ENCODE measurements at places on chromosomes 16 and 17.
A peak's percentile ranks its signal among the peaks of the same experiment; 100 is the strongest.

GRCh38 chr17:42681976-42682721, at the start of gene CNTNAP1:
CNTNAP1 (plus strand) TSS chr17:42682531; CDS start chr17:42682830, 299 bp downstream.
- DNase-seq: no peak

DNA sequence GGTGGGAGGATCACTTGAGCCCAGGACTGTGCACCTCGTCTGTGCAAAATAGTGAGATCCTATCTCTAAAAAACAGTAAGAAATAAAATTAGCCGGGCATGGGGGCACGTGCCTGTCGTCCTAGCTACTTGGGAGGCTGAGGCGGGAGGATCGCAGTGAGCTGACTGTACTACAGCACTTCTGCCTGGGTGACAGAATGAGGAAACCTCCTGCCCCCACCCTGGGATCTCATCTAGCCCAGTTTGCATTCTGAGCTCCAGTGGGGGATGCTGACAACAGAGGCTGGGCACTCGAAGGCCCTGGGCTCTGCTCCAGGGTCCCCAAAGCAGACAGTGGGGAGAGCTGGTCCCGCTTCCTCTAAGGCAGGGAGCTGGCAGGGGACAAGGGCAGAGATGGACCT, 7.1 kb downstream of the NAGPA start:
- DNase-seq: no peak

DNA sequence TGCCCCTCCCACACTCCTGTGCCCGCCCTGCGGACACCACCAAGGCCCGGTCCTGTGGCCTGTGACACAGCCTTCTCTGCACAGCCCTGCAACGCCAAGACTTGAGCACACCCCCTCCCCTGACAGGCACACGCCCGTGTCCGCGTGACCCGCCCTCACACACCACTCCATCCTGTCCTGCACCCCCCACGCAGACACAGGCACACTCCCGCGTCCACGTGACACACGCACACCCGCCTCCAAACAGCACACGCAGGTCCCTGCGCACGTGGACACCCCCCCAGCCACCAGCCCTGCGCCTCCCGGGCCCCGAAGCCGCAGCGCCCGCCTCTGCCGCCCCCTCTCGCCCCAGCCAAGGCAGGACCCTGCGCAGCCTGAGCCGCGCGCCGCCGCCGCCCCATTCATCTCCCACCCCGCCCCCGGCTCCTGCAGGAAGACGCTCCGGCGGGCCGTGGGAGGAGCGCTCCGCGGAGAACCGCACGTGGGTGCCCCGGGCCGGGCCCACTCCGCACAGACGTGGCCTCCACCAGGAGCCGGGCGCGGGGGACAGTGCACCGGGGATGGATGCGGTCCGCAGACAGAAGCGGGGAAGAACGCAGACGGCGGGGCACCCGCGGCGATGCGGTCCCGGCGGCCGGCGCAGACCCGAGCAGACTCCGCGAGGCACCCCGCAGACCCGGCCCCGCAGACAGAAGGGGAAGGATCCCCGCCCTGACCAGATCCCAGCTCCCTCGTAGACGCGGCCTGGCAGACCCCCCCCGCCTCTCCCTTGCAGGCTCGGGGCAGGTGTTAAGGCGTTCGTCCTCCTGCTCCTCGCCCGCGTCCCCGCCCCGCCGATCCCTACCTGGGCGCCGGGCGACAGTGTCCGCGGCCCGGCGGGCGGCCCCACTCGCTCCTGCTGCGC, 506 bp downstream of the CAMKK1 start:
- peak; percentile 85 for DNase-seq

DNA sequence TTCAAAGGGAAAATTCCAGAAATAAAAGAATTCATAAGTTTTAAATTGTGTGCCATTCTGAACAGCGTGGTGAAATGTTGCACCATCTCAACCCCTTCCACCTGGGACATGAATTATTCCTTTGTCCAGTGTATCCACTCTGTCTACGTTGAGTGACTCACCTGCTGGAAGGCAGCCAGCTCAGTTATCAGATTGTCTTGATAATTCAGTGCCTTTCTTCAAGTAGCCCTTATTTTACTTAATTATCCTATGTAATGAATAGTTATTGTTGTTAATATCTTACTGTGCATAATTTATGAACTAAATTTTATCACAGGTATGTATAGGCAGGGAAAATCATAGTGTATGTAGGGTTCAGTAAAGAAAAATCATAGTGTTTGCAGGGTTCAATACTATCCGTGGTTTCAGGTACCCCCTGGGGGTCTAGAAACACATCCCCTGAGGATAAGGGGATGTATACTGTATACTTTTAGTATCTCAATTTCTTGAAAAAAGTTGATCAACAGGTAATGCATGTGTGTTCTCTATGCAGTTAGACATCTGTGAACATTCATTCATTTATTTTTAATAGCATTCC, 7.7 kb upstream of the PCTP start:
- DNase-seq: no peak

DNA sequence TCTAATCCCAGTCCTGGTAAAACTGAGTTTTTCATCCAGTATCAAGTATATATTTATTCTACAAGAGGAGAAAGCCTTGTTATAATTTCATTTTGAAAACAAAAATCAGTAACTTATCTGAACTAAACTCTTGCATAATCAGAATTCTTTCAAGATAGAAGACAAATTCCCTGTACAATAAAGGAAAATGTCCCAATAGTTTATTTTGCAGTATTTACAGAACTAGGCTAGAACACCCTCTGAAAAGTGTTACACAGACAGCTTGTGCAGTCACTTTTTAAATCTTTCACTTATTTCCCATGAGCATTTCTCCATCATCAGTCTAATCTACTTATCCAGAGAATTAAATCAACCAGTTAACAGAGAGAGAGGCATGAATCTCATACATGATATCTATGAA, 48.5 kb downstream of the SPOP start:
- DNase-seq: no peak

GRCh38 chr16:68287276-68288251, 23.2 kb downstream of the SLC7A6OS start:
- DNase-seq: peak; percentile 70

Data from CD4-positive, alpha-beta memory T cell (primary cell).